ENCODE measurements at places on chromosomes 2 and 18.
A peak's percentile ranks its signal among the peaks of the same experiment; 100 is the strongest.

- DNase-seq: no peak
Measured at GRCh38 chr18:11581286-11581685, 28.1 kb upstream of the SLC35G4 start.

- no peak for DNase-seq
Measured at GRCh38 chr2:63977904-63978303, 41.3 kb downstream of the VPS54 start.

DNA sequence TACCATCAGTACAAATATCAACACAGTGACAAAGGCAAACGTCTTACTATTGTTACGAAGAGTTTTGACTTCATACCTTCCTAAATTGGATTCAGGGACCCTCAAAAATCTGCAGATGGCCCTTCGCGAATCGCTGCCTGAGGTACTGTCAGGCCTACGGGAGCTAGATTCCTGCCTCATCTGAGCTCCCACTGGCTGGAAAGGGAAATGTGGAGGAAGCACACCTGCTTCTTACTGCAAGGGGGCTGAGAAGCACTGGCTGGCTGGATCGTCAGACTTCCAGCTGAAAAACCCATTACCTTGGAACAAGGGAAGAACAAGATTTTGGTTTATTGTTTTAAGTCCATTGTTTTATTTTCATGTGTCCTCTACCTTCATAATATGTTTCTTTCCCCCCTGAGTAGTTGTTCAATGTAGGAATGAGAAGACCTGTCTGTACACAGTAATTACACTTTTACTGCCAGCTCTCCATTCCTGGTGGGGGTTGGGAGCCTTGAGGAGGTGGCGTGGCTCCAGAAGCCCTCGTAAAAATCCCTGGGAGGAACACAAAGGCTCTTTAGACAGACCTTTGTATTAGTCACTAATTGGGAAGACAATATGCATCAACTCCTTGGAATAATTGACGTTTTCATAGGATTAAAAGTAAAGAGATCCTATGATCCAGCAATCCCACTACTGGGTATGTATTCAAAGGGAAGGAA, 124.1 kb upstream of the NOSTRIN start:
- DNase-seq: no peak

DNA sequence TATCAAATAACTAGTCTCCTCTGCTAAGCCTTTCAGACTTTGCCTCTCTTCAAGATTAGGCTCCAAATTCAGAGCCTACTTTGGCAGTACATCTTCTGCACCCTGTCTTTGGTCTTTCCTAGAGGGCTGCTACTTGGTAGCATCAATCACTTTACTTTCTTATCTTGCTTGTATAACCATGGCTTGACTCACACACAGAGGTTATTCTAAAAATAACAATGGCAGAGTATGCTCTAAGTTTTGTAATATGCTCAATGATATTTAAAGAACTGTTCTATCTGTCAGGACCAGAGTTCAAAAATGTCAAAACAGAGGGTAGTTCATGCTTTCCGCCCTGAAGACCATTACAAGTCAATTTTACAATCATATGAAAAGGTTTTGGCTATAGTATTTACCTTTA, 27.7 kb downstream of the THOC1 start:
- DNase-seq: no peak

DNA sequence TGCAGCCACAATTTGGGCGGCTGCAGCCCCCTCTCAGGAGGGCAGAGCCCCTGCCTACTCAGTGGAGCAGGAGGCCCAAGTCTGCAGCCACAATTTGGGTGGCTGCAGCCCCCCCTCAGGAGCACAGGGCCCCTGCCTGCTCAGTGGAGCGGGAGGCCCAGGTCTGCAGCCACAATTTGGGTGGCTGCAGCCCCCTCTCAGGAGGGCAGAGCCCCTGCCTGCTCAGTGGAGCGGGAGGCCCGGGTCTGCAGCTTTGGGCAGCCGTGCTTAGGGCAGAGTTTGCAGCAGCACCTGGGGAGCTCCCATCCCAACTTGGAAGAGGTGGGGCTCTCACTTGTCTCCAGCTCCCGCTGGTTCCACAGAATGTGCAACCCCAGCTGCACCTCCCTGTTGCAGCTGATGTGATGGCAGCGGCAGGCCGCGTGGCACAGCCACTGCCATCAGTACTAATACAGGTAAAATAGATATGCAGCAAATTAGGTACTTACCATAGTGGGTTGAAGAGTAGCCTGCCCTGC, 99.4 kb downstream of the TWIST2 start:
- no peak for DNase-seq

DNA sequence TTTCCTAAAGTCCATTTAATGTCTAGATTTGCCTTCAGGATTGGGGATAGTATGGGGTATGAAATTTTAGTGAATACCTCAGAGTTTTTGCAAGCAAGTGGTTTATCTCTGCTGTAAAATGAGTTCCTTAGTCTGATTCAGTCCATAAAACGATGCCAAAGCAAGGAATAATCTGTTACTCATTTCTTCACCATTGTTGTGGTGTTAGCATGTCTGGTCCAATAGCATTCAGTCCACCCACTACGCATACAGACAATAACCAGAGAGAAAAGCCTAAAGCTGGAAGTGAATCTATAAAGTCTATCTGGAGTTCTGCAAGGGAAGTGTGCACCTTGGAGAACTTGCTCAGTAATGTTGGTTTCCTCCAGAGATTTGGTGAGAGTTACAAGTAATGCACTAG, 12.9 kb upstream of the DPP4 start:
- DNase-seq: no peak

GRCh38 chr2:141611176-141611571, 519.6 kb downstream of the LRP1B start:
- peak; percentile 5 for DNase-seq

- DNase-seq: no peak
Measured at GRCh38 chr2:134758633-134759032, 39.8 kb upstream of the TMEM163 start.

GRCh38 chr18:56575819-56576663, 62.4 kb downstream of the TXNL1 start:
- DNase-seq: peak; percentile 83

GRCh38 chr2:64348386-64349130, 105.4 kb upstream of the LGALSL start:
- DNase-seq: no peak

DNA sequence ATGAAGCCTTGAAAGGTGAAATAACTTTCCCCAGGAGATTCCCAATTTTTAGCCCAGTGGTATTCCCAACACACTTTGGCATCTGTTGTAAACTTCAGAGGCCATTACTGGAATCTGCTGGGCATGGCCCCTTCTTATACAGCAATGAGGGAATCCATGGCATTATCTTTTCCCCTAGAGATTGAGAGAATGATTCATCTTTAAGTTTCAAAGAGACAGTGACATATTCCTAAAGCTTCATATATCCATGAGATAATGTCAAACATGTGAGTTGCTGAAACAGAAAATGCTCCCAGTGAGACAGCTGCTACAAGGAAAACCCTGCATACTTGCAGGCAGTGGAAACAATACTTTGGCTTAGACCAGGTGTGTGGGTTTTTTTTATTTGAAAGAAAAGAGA, 51.1 kb upstream of the DLX2 start:
- DNase-seq: no peak

DNA sequence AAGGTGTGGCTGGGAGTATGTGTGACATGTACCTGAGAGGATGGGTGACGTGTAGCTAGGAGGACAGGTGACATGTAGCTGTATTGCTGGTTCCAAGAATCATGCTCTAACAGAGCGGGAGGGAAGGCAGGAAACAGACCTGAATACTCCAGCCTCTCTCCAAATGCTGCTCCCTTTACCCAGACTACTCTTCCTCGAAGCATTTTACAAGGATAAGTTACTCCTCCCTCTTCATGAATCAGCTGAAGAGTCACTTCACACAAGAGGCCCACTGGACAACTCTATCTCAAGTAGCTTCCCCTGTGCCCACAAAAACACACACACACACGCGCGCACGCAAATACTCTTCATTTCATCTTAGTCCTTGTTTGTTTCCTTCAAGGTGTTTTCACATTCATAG, 52.6 kb upstream of the KIDINS220 start:
- no peak for DNase-seq

GRCh38 chr2:64523666-64524603, at the start of gene AFTPH:
Gene AFTPH, plus strand, starts transcription at chr2:64524328. Its CDS starts 27,147 bp downstream, at chr2:64551475.
- DNase-seq: peak; percentile 99

GRCh38 chr18:44548291-44549221, 132.1 kb upstream of the SETBP1 start:
- DNase-seq: no peak

DNA sequence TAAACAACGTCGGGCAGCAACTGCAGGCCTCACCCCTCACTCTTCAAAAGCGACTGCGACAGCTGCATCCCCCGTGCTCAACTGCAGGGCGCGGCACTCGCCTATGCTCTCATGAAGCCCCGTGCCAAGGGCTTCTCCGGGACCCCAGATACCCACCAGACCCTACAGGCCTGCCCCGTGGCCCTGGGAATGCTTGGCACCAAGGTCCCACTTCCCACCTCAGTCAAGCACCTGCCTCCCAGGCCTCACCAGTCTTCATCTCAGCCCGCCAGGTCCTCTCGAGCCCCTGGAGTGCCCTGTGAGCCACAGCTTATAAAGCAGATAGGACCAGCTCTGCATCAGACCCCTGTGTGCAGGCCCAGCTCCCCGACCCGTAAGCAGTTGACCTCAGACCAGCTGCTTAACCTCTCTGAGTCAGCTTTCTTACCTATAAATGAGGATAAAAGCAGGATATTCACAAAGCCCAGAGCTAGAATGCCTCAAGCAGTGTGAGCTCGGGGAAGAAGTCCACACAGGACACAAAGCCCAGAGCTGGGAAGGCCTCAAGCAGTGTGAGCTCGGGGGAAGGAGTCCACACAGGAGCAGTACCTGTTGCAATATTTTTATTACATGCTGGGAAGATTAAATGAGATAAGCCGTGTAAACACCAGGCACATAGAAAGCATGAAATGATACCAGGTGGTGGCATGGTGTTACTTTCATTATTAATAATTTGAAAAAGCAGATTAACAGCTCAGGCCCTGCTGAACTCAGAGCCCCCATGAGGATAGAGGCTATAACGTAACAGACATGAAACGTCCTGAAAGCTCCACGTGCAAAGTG, 96.9 kb downstream of the HDAC4 start:
- DNase-seq: no peak

DNA sequence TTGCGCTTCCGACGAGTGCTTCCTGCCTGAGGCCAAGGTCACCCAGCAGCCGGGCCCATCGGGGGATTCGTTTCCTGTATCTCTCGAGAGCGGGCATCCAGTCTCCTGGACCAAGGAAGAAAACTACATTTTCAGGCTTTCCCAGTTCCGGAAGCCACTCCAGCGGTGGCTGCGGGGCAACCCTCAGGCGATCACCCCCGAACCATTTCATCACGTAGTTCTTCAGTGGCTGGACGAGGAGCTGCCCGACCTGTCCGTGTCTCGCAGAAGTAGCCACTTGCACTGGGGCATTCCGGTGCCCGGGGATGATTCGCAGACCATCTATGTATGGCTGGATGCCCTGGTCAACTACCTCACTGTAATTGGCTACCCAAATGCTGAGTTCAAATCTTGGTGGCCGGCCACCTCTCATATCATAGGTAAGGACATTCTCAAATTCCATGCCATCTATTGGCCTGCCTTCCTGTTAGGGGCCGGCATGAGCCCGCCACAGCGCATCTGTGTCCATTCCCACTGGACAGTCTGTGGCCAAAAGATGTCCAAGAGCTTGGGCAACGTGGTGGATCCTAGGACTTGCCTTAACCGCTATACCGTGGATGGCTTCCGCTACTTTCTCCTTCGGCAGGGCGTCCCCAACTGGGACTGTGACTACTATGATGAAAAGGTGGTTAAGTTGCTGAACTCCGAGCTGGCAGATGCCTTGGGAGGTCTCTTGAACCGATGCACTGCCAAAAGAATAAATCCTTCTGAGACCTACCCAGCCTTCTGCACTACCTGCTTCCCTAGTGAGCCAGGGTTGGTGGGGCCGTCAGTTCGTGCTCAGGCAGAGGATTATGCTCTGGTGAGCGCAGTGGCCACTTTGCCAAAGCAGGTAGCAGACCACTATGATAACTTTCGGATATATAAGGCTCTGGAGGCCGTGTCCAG, 1.0 kb downstream of the MARS2 start:
- DNase-seq: peak; percentile 21

- DNase-seq: no peak
Measured at GRCh38 chr2:76478266-76479035, 767.7 kb upstream of the GCFC2 start.

DNA sequence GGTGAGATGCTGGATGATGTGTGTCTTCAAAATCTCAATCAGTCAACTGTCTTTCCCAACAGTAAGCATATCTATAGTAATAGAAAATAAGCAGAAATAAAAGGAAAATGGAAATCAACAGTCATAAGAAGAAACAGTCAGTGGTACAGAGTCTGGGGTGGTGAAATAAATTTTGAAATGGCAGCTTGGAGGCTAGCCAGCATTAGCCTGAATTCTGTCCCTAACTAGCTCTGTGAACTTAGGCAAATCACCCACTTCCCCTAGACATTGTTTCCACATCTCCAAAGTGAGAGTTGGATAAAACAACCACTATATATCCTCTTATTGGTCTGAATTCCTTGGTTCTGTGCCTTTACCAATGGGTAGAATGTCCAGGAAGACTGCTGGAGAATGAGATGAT, 189.7 kb upstream of the REV1 start:
- no peak for DNase-seq

DNA sequence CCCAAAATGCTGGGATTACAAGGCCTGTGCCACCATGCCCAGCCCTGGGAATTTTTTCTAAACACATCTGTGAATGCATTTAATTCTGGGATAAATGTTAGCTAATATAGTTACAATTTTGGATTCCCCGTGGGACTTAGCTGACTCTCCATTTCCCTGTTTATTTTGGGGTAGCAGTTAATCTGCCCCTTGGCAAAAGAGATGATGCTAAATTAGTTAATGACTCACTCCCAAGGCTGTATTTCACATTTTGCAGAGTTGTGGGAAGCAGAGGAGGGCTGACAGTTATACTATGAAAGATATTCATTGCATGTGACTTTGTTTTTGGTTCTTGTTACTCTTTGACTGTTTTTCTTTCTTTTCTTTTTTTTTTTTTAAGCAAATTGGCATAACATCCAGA, 3.2 kb downstream of the MTHFD2 start:
- no peak for DNase-seq

DNA sequence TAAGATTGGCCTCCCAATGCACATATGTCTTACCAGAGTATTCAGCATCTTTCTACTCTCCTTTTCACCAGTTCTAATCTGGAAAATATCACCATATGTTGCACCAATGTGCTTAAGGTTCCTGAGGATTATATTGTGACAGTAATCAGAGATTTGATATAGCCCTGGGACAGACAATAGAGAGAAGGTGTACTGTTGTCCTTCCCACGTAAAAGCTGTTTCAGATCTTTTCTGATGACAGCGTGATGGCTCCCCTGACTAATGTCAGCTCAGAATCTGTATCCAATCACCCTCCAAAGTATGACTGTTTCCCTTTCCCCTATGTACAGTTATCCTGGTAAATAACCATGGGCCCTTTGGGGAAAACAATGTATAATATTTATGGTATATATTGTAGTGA, 9.0 kb upstream of the MLPH start:
- no peak for DNase-seq

GRCh38 chr2:217625557-217626169, 377.1 kb downstream of the TNS1 start:
- no peak for DNase-seq

Measured in dermis blood vessel endothelial cell (primary cell).